ENCODE measurements at places on chromosomes 3 and 15. TPM values are rescaled to one million over a fixed set of nuclear protein-coding genes. Genes with fewer than 3 reads are reported as not detected.

GRCh38 chr3:162629372-162629771 is 1132.8 kb downstream of the OTOL1 start:
- H3K27ac ChIP-seq = no peak overlapping the region
- H3K4me1 ChIP-seq = no peaks in the 10 kb centered on the region
- no peak for DNase-seq
- H3K27me3 ChIP-seq = no peaks in the 10 kb centered on the region
- H3K4me3 ChIP-seq = no peak overlapping the region

DNA sequence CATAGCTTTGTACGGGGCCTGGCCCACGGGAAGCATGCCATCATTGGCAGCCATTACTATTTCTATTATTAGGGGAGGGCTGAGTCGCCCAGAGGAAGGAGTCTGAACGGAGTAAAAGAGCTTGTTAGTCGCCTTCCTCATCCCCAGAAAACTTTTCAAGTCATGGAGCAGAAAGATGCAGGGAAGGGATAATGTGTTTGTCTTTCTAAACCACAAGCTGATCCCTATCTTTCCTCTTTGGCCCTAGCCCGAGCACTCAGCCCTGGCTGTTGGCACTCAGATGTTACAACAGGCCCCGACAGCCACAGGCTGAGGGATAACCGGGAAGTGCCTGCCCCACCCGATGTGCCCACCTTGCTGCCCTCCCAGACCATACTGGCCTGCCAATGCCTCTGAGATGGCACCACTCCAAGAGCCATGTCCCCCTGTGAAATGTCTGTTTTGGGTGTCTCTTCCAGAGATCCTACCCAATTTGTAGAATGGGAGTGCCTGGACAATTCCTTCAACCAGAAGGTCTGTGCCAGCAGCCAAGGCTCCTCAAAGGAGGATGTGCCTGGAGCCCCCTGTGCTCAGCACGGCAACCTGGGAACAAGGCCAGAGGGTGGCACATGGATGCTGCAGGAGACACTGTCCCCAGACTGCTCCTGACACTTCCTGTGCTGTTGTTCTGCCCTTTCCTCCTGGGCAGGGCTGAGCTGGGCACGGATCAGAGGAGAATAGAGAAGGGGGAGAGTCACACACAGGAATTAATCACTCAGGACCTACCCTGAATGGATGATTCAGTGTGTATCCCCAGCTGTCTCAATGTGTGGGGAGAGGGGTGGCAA is 10.8 kb downstream of the PAK6 start:
- H3K36me3 ChIP-seq = no peaks in the 10 kb centered on the region
- H3K4me3 ChIP-seq = no peak overlapping the region
- no peak for DNase-seq
- H3K27me3 ChIP-seq = peaks cover 26% of the 10 kb centered on the region

DNA sequence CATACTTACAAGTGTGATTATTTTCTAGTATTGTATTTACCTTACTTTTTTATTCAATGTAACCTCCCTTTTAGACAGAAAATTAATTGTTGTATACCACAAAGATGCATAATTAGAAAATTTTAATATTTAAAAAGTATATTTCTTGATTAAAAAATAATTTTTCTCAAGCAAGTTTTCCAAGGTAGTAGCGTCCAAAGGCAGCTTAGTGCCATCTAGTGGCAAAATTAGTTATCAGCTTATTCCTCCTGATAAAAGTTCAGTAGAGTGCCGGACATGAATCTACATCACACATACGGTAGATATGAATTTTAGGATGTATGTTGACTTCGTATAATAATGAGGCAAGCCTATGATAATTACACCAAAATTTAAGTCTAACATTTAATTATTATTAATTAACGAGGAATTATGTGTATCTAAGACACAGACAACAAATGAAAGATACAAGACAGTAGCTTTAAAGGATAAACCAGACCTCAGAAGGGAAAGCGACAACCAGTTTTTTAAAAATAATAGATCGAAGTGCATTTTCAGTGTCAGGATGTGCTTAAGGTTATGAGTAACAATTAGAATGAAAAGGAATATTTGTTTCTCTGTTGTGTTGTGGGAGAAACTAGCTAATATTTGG is 405.9 kb downstream of the ROBO1 start:
- H3K36me3 ChIP-seq = no peaks in the 10 kb centered on the region
- H3K27me3 ChIP-seq = peaks cover 8% of the 10 kb centered on the region
- H3K27ac ChIP-seq = no peak overlapping the region
- peak; percentile 69 for DNase-seq

GRCh38 chr15:93331545-93332167 is 242.6 kb upstream of the RGMA start:
- no peak overlapping the region for H3K4me3 ChIP-seq
- peak; percentile 31 for DNase-seq
- no peaks in the 10 kb centered on the region for H3K36me3 ChIP-seq
- H3K4me1 ChIP-seq = peaks cover 13% of the 10 kb centered on the region
- peaks cover 27% of the 10 kb centered on the region for H3K27me3 ChIP-seq
- no peak overlapping the region for H3K27ac ChIP-seq

The REC114 gene
- not detected for total RNA-seq

GRCh38 chr3:8713901-8714759 is 19.5 kb upstream of the CAV3 start:
- no peaks in the 10 kb centered on the region for H3K27me3 ChIP-seq
- H3K27ac ChIP-seq = no peak overlapping the region
- H3K36me3 ChIP-seq = no peaks in the 10 kb centered on the region
- H3K4me3 ChIP-seq = no peak overlapping the region
- H3K4me1 ChIP-seq = no peaks in the 10 kb centered on the region
